Amniotic stem cell (primary cell): ENCODE measurements at places on chromosomes 6 and 20.

- DNase-seq, result no peak
Measured at GRCh38 chr6:116458264-116458663, 2.9 kb upstream of the CALHM6 start.

DNA sequence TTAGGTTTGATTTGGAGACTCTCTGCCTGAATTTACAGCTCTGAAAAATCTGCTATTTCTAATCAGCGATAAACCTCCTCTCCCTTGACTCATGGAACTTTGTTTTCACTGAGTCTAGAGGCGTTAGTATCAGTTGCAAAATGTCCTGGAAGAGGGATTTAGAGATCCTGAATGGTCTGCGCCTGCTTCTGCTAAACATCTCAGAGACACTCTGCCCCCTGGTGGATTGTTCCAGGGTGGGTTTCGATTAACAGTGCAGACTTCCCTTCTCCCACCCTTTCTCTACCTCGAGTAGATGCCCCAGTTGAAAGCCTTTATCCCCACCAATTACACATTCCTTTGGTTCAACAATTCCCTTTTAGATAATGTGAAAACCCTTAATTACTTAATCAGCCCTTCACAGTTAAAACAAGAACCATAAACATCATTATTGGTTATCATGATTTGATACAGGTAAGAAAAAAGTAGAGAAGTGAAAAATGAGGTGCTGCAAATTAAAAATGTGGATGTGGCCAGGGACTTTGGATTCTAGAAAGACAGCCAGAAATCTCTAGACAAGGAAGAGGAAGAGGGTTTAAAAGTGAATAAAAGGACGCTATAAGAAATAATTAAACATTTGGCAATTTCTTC, 5.5 kb downstream of the HTR1B start:
- peak; percentile 83 for DNase-seq

GRCh38 chr6:4169028-4169789, 33.8 kb upstream of the ECI2 start:
- no peak for DNase-seq

- DNase-seq, result no peak
Measured at GRCh38 chr6:36098920-36099647, 31.2 kb upstream of the MAPK13 start.
